ENCODE measurements at places on chromosomes 2 and 18.

DNA sequence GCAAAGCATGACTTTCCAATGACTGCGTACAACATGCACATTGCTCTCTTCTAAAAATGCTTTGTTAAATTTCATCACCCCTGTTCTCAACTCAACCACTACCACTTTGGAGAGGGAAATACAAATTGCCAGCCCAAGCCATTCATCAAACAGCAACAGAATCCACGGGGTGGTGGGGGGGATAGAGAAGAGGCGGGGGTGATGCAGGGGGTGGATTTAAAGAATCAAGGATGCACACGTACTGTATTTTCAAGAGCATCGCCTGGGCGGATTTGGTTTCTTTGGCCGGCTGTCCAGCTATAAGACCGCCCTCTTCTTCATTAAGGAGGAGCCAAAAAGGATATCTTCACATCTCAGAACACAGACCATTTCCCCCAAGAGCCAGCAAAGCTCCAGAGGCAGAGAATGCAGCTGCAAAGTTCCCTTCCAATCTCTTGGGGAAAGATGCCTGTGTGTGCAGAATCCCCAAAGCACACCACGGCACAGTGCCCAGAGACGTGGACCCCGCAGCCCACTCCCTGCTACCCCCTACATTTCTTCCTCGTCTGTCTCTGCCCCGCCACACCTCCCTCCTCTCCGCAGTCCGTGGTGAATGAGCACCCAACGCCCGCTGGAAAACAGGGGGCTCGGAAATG lies 977 bp downstream of the SLC8A1 start:
- peak; percentile 19 for DNase-seq

- peak; percentile 67 for DNase-seq
Measured at GRCh38 chr2:195498176-195498575, 158.8 kb upstream of the SLC39A10 start.

DNA sequence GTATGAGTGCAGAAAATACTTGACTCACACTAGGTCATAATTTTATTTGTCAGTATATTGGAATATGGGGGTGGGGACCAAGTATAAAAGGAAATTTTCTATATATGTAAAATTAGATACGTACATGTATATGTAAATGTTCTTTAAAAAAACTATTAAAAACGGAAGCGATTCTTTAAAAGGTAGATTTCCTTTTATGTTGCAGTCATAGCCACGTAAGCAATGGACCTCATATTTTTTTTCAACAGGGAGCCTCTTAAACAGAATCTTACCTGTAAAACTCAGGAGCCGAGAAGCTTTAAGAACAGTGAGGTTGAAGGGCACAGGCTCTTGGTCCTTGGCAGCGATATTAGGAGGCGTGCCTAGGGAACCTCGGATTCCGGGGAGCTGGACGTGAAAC lies 3.3 kb downstream of the RHBDD1 start:
- DNase-seq = no peak

DNA sequence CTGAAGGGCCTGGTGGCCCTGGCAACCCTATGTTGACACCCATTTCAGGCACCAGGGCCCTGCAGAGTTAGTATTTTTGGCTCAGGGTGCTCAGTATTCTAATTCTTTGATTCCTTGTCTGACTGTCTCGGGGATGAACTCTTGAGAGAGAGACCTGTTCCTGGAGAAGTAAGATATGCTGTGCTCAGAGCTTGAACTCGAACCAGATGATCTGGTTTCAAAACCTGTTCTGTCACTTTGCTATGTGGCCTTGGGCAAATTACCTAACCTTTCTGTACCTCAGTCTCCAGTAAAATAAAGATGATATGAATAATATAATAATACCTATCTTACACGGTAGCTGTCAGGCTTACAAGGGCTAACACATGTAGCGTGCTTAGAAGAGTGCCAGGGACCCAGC lies 294.2 kb downstream of the DYSF start:
- no peak for DNase-seq

GRCh38 chr18:3340682-3341097 lies 78.8 kb downstream of the MYL12B start:
- peak; percentile 27 for DNase-seq

DNA sequence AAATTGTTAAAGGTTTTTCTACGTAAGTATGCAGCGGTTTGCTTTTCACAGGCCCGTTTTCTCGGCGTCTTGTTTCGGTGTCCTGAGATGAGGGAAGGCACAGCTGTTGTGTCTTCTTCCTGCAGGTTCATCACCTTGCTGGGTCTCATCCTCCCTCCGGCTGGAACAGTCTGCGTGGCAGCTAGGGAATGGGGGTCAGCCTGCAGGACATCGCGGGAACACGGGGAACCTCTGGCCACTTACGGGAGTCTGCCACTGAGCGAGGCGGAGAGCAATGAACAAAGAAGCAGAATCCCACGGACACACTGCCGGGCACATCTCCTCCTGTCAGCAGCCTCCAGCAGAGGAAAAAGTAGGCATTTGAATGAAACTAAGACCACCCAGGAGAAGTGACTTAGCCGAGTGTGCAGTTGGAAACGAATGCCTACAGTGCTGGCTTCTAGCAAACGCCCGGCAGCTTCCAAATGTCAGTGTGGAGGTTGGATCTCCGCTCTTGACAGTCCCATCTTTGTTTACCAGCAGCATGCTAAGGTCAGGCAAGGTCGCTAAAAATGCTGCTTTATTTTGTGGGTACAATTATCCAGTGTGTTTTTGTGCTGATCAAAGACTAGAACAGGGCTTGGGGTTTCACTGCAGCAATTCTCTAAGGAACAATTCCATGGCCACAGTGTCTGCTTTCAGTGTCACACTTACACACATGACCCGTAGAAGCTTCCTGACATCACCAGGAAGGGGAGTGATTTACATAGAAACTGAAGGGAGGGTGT lies 109.8 kb upstream of the SEC11C start:
- no peak for DNase-seq

DNA sequence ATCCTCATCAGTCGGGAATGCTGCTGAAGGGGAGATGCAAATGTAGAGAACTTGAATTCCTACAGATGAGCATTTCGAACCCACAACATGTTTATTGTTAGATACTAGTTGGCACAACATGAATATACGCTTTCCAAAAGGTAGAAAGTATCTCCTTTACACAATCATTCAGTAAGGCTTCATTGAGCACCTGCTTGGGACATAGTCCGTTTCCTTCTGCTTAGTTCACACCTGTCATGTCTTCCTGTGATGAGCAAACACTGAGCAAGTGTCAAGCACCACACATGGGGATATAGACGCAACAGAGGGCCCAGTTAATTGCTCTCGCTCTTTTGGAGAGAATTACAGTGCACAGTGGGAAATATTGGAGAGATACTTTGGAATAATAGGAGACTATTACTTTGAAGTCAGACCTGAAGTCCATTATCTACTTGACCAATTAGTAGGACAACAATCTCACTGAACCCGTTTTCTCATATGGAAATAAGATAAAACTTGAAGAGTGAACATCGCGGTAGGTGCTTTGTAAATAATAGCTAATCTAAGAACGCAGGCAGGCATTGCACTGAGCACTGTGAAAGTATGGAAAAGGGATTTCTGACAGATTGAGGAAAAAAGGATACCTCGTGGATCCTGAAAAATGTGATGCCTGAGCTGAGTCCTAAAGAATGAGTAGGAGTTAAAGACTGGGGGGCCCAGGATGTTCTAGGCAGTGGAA lies 1.2 kb downstream of the CPSF3 start:
- DNase-seq = no peak

GRCh38 chr2:100206731-100207255 lies 64.4 kb upstream of the AFF3 start:
- no peak for DNase-seq

GRCh38 chr2:69789175-69789721 lies 40.2 kb upstream of the GMCL1 start:
- DNase-seq = no peak

- DNase-seq = no peak
Measured at GRCh38 chr2:125397535-125398251, 1258.3 kb upstream of the GYPC start.

DNA sequence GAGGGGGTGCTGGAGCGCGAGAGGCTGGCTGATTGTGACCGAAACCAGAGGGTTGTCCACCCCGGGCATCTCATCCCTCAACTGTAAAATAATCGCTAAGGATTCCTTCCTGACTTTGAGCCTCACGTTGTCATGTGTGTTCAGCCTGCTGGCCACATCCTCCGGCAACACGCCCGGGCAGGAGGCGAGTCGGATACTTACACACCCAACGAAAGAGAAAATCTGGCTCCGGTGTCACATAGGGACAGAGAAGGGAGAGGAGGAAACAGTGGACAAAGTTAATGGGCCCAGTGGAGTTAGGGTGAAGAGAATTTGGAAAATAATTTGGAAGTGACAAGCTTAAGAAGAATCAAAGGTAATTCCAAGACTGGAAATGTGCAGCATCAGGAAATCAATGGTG lies 2.4 kb downstream of the TLX2 start:
- DNase-seq = no peak

GRCh38 chr18:41482501-41482900 lies 472.5 kb upstream of the PIK3C3 start:
- DNase-seq = no peak

- no peak for DNase-seq
Measured at GRCh38 chr18:28494151-28494550, 317.2 kb upstream of the CDH2 start.

- peak; percentile 40 for DNase-seq
Measured at GRCh38 chr2:235106874-235107639, 155.2 kb downstream of the SH3BP4 start.

GRCh38 chr2:42138163-42139015 lies 30.8 kb upstream of the EML4 start:
- DNase-seq = no peak

GRCh38 chr2:36550006-36550405 lies 48.0 kb downstream of the FEZ2 start:
- DNase-seq = no peak

- DNase-seq = no peak
Measured at GRCh38 chr18:4639628-4640310, 184.7 kb upstream of the DLGAP1 start.

DNA sequence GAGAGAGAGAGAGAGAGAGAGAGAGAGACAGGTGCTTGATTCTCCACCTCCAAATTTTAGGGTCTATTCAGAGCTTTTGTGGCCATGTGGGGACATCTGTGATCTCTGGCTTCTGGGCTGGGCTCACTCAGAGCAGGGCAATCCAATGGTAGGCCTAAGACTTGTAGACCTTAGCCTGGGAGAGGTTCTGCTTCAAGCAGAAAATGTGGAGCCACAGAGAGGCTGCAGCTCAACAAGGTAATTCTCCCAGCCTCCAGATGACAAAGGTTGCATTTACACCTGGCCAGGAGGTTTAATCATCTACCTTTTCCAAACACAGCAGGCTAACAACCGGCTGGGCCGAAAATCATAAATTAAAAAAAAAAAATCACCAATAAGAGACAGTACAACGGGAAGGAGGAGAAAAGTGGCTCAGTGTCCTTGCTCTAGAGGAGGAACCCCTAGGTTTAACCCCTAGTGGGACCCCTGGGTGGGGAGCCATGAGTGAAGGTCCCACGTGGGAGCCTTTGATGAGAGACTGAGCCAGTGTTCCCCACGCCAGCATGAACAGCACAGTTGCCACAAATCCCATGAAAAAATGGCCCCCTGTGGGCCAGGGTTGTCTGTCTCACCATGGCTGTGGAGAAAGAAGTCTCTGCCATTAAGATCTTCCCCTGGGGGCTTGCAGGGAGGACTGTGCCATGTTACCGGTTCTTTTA lies 124.0 kb upstream of the GATA6 start:
- no peak for DNase-seq

- DNase-seq = no peak
Measured at GRCh38 chr2:134482766-134483340, 229.0 kb downstream of the MGAT5 start.

- DNase-seq = no peak
Measured at GRCh38 chr18:55319459-55320193, 268.4 kb downstream of the TCF4 start.

GRCh38 chr2:151071906-151072305 lies 189.8 kb downstream of the RBM43 start:
- no peak for DNase-seq

DNA sequence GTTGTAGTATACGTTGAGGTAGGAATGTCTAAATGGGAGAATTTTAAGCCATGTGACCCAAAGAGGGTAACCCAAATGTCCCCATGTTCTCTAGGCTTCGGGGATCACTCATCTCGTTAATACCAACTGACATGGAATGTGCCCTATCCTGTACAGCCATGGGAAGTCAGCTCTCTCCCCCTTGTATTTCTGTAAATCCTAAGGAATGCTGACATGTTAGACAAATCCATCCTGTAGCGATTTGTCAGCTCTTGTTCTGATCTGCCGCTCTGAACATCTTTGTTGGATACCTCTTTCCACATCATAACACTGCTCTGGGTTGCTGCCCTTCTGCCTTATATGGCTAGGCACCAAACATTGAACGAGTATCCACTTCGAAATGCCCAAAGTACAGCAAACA lies 350.6 kb downstream of the RND3 start:
- no peak for DNase-seq

DNA sequence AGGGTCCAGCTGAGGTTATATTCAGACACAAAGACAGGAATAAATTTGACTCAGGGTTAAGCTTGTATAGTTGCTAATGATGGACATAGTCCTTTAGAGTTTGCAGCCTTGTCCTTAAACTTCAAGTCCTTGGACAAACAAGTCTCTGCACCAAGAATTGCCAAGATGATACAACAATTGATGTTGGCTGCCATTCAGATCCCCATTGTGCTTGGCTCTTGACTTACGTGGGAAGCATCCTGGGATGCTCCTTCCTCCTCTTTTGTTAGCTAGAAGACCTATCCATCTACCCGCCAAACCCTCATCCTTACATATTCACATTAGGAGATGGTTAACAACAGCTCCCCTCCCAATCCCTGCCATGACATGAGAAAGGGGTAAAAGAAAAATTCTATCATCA lies 115.6 kb downstream of the RDH14 start:
- no peak for DNase-seq

DNA sequence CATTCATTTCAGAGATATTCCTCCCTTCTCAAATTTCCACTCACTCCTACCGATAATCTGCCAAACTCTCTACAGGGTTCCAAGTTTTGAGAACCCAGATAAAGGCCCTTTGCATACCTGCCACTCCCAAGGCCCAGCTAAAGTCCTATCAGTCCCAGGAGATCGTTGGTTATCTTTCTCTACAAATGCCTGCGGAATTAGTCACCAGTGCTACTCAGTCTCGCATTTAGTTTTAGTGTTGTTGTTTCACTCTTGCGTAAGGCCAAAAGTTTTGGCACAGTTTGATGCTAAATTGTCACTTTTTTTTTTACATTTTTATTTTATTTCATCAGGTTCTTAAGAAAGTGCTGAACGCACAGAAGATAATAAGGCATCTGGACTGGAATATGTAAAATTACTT lies 29.2 kb upstream of the SETBP1 start:
- no peak for DNase-seq
